ENCODE measurements at places on chromosomes 6 and 20. TPM values are rescaled to one million over a fixed set of nuclear protein-coding genes. Genes with fewer than 3 reads are reported as not detected.

- H3K4me3 ChIP-seq, result no peak overlapping the region
- no peaks in the 10 kb centered on the region for H3K36me3 ChIP-seq
- no peaks in the 10 kb centered on the region for H3K27me3 ChIP-seq
Observed at GRCh38 chr6:154509421-154510143, 903 bp downstream of the CNKSR3 start.

DNA sequence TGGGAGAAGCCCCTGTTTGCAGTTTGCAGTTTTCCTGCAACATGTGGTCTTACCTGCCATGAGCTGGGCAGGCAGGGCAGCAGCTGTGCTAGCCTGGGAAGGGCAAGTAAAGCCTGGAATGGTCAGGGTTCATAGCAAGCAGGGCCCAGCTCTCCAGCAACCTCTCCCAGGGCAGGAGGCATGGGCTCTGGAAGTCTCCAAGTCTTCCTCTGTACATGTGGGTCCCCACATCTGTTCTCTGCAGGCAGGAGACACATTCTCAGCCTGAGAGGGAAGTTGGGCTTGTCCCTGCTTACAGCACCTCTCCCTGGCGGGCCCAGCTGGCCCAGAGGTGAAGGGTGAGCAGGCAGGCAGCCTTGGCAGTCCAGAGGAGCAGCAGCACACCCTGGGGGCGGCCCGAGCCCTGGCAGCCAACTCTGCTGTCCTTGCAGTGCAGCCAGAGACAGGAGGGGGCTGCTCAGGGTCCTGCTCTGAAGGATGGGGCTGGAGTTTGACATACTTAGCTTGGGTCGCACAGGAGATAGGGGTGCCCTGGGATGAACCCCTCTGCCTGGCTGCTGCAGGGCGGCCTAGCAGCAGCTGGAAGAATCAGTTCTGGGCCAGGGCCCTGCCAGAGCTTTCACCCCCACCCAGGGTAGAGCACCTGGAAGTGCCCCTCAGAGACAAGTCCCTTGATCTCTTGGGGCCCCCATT, 176.0 kb downstream of the MRPL14 start:
- no peak for DNase-seq
- H3K27me3 ChIP-seq, result no peaks in the 10 kb centered on the region
- no peaks in the 10 kb centered on the region for H3K36me3 ChIP-seq
- H3K4me1 ChIP-seq, result no peaks in the 10 kb centered on the region
- no peak overlapping the region for H3K4me3 ChIP-seq

GRCh38 chr6:44531442-44532015, 144.0 kb downstream of the CDC5L start:
- no peaks in the 10 kb centered on the region for H3K27me3 ChIP-seq
- H3K36me3 ChIP-seq, result no peaks in the 10 kb centered on the region
- no peaks in the 10 kb centered on the region for H3K4me1 ChIP-seq
- no peak overlapping the region for H3K27ac ChIP-seq
- H3K4me3 ChIP-seq, result no peak overlapping the region

DNA sequence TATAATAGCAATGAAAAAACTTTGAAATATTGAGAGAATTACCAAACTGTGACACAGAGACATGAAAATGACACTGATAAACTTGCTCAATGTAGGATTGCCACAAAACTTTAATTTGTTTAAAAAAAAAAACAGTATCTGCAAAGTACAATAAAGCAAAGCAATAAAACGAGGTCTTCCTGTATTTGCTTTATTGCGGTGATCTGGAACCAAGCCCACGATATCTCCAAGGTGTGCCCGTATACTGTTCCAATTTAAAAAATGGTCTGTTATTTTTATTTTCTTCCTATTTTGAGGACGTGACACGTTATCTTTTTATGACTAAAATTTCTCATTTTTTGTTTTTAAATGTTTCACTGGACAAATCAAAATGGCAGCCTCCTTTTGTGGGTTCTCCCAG, 25.5 kb downstream of the EYA2 start:
- no peaks in the 10 kb centered on the region for H3K4me1 ChIP-seq
- no peaks in the 10 kb centered on the region for H3K36me3 ChIP-seq
- DNase-seq, result no peak
- no peaks in the 10 kb centered on the region for H3K27me3 ChIP-seq
- no peak overlapping the region for H3K27ac ChIP-seq
- H3K4me3 ChIP-seq, result no peak overlapping the region

DNA sequence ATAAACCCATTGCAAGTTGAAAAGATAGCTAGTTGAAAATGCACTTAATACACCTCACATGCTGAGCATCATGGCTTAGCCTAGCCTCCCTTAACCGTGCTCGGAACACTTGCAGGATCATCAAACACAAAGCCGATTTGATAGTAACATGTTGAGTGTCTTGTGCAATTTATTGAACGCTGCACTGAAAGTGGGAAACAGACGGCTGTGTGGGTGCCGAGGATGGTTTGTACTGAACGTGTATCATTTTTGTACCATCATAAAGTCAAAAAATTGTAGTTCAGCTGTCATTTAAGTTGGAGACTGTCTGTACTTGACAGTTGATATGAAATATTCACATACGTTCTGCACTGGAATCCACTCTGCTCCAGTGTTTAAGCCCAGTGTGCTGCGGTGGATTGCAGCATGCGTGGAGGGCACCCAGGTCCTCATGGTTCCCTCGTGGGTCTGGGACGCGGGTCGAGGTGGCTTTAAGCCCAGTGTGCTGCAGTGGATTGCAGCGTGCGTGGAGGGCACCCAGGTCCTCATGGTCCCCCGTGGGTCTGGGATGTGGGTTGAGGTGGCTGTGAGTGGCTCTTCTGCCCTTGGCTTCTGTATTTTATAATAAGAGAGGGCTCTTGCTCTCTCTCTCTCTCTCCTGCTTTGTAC, 77.0 kb downstream of the CDH4 start:
- no peaks in the 10 kb centered on the region for H3K27me3 ChIP-seq
- no peaks in the 10 kb centered on the region for H3K4me1 ChIP-seq
- no peak overlapping the region for H3K4me3 ChIP-seq
- no peaks in the 10 kb centered on the region for H3K36me3 ChIP-seq
- H3K27ac ChIP-seq, result no peak overlapping the region

GRCh38 chr6:140032189-140032588, 657.7 kb upstream of the CITED2 start:
- no peaks in the 10 kb centered on the region for H3K27me3 ChIP-seq
- H3K27ac ChIP-seq, result no peak overlapping the region
- H3K36me3 ChIP-seq, result no peaks in the 10 kb centered on the region
- DNase-seq, result no peak
- H3K4me3 ChIP-seq, result no peak overlapping the region
- no peaks in the 10 kb centered on the region for H3K4me1 ChIP-seq

DNA sequence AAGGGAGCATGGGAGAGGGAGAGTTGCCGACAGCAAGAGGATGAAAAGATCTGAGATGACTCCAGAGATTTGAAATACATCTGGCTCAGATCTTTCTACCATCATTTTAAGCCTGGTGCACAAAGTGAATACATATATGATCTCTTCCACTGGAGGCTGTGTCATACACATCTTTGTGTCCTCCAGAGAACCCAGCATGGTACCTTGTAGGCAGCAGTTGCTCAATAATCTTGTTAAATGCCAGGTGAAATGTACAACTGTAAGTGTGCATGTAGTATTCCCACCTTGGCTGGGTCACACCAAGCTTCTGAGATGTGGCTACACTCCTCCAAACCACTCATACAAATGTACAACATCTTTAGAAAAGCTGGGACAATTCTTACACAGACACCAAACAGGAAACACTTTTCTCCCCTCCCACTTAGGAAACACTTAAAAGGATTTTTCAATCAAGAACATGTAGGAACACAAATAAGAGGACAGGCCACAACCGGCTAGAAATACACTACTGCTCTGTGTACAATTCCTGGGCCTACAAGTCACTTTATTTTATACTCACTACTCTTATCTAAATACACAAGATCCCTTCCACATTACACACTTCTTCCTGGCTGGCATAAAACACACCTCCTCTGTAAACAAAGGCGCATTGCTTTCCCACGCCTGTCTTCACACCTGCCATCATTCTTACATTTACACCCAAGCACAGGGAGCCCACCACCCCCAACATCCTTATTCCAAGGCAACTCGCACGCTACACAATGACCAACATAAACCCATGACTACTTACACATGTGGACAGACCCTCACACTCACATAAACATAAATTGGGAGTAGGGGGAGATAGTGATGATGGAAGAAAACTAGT, 3.8 kb upstream of the IER3 start:
- no peak overlapping the region for H3K4me3 ChIP-seq
- H3K27ac ChIP-seq, result no peak overlapping the region
- DNase-seq, result no peak
- no peaks in the 10 kb centered on the region for H3K27me3 ChIP-seq
- no peaks in the 10 kb centered on the region for H3K36me3 ChIP-seq

DNA sequence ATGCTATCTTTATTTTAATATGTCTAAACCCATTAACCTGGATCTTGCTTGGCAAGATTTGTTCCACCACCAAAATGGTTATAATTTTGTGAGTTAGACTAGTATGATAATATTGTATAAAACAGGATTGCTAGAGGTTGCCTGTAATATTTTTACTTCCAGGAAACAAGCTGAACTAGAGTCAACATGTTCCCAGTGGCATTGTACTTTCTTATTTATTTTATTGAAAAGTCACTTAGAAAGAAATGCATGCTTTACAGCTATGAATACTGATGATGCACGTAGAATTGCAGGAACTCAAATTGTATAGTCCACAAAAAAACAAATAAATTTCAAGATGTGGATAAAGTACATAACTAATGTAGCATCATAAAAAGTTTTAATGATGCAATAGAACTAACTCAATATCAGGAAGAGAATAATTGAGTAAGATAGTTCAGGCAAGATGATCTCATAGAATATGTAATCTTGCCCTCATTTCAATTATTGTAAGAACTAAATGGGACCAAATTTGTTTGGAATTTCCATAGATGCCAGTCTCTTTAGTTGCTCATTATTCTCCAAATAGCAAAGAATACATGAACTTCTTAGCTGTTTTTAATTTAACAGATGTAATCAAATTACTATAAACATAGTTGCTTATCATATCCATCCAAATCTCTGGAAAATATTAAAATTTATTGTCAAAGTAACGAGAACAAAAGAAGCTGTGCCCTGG, 451.8 kb downstream of the COL12A1 start:
- H3K27me3 ChIP-seq, result no peaks in the 10 kb centered on the region
- H3K4me1 ChIP-seq, result no peaks in the 10 kb centered on the region
- no peak overlapping the region for H3K4me3 ChIP-seq
- no peak overlapping the region for H3K27ac ChIP-seq

- no peak for DNase-seq
- no peak overlapping the region for H3K4me3 ChIP-seq
- no peaks in the 10 kb centered on the region for H3K27me3 ChIP-seq
- peaks cover 47% of the 10 kb centered on the region for H3K4me1 ChIP-seq
Observed at GRCh38 chr20:44208770-44209169, 1.8 kb downstream of the OSER1 start.

DNA sequence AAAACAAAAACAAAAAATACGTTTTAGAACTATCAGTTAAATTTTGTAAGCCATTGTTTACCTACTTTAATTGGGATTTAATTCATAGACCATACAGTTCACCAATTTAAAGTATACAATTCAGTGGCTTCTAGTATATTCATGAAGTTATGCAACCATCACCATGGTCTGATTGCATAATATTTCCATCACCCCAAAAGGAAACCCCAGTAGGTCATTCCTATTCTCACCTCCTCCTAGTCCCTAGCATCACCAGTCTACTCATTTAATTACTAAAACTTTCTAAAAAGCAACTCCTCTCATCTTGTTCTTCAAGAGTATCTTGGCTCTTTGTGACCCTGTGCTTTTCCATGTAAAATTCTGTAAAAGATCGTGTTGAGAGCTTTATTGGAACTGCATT, 60.2 kb downstream of the ASXL1 start:
- no peaks in the 10 kb centered on the region for H3K36me3 ChIP-seq
- H3K27ac ChIP-seq, result no peak overlapping the region
- H3K27me3 ChIP-seq, result no peaks in the 10 kb centered on the region
- no peak for DNase-seq
- no peak overlapping the region for H3K4me3 ChIP-seq
- peaks cover 19% of the 10 kb centered on the region for H3K4me1 ChIP-seq

SPATS1 gene
- total RNA-seq, result not detected

LYRM2 gene
- 31.8 TPM for total RNA-seq

STK38 gene
- 190 TPM for total RNA-seq

SLPI gene
- total RNA-seq, result not detected

TP53TG5 gene
- total RNA-seq, result not detected

CFAP61 gene
- total RNA-seq, result not detected

PRPF6 gene
- total RNA-seq, result 86.4 TPM
